NCI-H345 (cell line): ENCODE measurements at places on chromosomes 7 and 10.

DNA sequence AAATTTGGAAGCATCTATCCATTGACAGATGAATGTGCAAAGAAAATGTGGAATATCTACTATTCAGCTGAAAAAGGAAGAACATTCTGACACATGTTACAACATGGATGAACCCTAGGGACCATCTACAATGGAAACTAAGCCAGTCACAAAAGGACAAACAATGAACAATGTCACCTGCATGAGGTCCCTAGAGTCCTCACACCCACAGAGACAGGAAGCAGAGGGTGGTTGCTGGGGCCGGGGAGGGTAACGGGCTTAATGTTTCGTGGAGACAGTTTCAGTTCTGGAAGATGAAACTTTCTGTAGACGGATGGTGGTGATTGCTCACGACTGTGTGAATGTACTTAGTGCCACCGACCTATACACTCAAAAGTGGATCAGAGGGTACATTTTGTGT is 282.9 kb downstream of the ADARB2 start:
- DNase-seq = peak; percentile 55

GRCh38 chr10:45487735-45488134 is 113.7 kb downstream of the ALOX5 start:
- DNase-seq = no peak

DNA sequence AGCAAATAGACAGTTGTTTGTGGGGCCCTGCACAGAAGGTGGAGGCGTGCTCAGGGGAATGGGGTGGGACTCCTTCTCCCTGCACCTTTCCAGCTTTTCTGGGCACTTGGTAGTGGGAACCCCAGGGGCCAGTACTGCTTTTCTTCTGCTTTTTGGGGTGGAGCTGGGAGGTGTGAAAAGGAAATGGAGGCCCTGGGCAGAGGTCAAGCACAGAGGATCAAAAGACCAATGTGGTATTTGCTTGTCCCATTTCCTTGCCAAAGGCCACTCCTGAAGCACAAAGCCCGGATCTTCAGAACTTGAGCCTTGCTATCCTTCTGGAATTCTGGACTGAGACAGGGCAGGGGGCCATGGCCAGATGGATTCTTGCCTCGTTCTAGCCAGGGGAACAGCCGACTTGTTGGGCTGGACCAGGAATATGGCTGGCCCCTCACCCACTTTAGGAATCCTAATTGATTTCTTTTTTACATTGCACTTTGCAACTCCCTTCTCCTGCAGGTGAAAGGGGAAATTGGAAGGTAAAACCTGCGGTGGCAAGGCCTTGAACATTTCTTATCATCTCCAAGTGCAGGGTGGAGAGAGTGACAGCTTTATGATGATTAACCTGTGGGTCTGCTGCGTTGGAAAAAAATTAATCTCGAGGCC is 26.5 kb downstream of the ADRA2A start:
- no peak for DNase-seq

GRCh38 chr7:132206594-132206993 is 369.7 kb downstream of the PLXNA4 start:
- DNase-seq = no peak

DNA sequence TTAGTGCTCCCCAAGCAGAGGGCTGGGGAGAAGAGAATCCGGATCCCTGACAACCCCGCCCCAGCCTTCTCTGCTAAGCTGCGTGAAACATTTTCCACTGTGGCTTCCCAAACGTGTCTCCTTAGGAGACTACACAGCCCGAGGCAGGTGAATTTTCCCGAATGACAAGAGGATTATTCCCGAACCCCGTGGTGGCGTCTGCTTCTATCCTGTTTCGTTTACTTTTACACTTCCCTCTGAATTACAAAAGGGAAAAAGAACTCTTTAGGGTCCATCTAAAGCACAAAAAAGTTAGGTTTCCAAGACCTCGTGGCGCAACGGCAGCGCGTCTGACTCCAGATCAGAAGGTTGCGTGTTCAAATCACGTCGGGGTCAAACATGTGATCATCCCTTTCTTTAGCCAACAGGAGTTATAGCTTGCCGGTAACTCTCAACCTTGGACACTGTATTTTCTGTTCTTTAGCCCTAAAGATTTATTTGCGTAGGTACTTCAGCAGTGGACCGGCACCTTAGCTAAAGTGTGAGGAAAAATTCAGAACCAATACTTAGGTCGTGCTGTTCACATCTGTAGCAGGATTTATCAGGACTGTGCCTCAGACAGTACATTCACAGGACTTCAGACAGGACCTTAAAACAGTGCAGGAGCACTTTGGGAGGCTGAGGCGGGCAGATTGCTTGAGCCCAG is 3.2 kb upstream of the ZNF789 start:
- DNase-seq = no peak

GRCh38 chr10:24239289-24240040 is 30.5 kb downstream of the KIAA1217 start:
- no peak for DNase-seq

DNA sequence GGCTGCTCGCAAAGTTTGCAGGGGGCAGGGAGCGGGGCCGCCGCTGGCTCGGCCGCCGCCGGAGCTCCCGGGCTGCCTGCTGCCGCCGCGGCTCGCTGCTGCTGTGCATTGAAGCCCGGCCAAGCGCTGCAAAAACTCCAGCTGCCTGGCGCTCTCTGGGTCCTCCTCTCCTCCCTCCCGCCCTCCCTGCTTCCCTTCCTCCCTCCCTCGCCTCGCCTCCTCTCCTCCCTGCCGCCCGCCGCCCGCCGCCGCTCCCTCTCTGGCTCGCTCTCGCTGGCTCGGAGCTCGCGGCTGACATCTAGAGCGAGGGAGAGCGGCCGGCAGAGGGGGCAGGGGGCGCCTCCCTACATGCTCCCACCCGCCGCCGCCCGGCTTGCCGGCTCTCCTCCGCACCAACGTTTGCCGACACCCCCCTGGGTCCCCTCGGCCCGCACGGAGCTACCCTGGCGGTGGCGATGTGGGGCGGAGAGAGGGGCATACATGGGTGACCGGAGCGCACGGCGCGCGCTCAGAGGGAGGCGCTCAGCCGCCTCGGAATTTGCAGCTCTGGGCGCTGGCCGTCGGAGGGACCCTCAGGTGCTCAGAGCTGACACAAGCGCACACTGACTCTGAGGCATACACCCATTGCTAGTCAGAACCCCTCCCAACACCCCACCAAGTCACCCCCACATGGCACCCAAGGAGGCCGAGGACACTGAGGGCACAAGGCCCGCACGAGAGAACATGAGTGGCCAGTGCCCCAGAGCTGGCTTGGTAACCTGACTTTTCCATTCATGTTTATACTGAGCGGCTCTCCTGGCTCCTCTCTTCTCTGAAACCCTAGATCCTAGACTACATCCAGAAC is 1.2 kb upstream of the PLXNA4 start:
- DNase-seq = peak; percentile 62

GRCh38 chr10:102064868-102065560 is at the start of gene HPS6:
Gene HPS6, plus strand, starts transcription at chr10:102065349. Its CDS starts 126 bp downstream, at chr10:102065475.
- peak; percentile 83 for DNase-seq

GRCh38 chr7:114670676-114671075 is 251.2 kb upstream of the MDFIC start:
- no peak for DNase-seq

DNA sequence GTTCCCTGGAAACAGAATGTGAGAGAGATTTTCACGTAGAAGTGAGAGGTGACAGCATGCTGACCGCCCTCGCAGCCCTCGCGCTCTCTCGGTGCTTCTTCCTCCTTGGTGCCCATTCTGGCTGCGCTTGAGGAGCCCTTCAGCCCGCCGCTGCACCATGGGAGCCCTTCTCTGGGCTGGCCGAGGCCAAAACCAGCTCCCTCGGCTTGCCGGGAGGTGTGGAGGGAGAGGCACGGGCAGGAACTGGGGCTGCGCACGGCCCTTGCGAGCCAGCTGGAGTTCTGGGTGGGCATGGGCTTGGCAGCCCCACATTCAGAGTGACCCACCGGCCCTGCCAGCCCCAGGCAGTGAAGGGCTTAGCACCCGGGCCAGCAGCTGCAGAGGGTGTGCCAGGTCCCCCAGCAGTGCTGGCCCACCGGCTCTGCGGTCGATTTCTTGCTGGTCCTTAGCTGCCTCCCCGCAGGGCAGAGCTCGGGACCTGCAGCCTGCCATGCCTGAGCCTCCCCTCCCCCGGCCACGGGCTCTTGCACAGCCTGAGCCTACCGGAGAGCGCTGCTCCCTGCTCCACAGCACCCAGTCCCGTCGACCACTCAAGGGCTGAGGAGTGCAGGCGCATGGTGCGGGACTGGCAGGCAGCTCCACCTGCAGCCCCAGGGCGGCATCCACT is 888.7 kb upstream of the ZWINT start:
- no peak for DNase-seq

DNA sequence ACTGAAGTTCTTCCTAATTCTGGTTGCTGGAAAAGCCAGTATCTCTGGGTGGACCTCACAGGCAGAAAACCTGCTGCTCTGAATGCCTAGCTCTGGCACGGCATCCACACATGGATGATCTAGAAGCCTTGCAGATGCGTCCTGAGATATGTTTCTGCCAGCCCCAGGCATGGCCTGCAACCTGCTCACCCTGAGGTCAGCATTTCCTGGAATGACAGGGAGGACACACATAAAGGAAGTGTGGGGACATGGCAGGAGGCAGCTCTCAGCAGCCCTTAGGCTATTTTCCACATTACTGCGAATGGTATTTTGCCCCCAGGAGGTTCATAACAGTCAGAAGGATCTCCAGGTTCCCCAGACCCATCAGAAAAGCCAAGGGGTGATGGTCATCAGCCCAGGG is 23.2 kb downstream of the PLXNA4 start:
- DNase-seq = no peak
